ENCODE measurements at places on chromosomes 13 and 19. TPM values are rescaled to one million over a fixed set of nuclear protein-coding genes. Genes with fewer than 3 reads are reported as not detected.

The MAMSTR gene
- polyA plus RNA-seq, result 0.33 TPM

DNA sequence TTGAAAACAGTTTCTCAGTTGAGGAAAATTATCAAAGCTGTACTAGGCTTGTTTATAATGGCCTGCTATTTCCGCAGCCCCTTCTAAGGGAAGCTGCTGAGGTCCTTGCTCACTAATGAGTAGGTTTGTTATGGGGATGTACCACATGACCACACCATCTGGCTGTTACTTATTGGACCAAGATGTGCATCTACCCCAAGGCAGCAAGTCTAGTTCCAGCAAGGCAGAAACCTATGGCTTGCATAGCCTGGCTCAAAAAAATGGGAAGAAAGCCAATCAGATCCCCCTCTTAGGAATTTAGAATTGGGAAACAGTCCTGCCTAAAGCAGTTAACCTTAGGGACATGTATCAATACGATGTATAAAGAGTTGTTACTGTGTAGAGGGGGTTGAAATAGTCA, 186.5 kb upstream of the SPRY2 start:
- DNase-seq, result no peak

- peak; percentile 10 for DNase-seq
Observed at GRCh38 chr13:80083853-80084676, 256.9 kb downstream of the SPRY2 start.

- DNase-seq, result no peak
Observed at GRCh38 chr13:64078480-64078936, 2662.9 kb upstream of the PCDH20 start.

GRCh38 chr13:80359778-80360452, 19.0 kb upstream of the SPRY2 start:
- DNase-seq, result no peak

The ZNF723 gene
- polyA plus RNA-seq, result not detected

GRCh38 chr13:31773538-31773937, 34.2 kb downstream of the RXFP2 start:
- no peak for DNase-seq

The FCAR gene
- not detected for polyA plus RNA-seq

All from A549 (cell line).